HAP-1 (cell line): ENCODE measurements at places on chromosomes 2 and 18.

- no peak for DNase-seq
Observed at GRCh38 chr18:11149441-11150270, at the start of gene PIEZO2. Gene PIEZO2 (minus strand): TSS chr18:11149569. CDS start chr18:11148588, 981 bp downstream.

DNA sequence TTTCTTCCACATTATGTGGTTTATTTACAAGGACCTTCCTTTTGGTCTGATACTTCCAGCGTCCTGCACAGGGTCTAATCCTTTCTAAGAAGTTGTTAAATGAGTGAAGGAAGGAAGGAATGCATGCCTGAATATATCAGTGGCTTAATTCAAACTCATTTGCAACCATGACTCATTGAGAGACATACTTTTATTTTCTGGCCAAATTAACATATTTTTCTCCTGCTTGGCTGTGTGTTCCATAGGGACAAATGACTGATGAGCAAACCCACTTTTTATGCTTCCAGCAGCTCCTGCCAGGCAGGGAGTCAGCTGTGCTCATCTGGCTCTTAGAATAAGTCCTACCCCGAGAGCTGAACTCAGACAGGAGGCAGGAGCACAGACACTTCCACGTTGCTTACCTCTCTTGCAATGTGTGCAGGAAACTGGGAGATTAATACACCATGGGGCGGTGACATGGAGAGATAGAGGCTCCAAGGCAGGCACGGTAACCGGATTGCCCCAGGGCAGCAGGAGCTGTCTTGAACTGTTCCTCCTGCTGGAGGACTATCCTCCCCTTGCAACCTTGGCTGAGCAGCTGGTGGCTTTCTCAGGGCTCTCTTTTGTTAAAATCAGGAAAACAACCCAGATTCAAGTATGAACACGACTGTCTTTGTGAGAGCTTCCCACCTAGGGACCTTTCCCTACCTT, 667.5 kb upstream of the HS6ST1 start:
- no peak for DNase-seq

DNA sequence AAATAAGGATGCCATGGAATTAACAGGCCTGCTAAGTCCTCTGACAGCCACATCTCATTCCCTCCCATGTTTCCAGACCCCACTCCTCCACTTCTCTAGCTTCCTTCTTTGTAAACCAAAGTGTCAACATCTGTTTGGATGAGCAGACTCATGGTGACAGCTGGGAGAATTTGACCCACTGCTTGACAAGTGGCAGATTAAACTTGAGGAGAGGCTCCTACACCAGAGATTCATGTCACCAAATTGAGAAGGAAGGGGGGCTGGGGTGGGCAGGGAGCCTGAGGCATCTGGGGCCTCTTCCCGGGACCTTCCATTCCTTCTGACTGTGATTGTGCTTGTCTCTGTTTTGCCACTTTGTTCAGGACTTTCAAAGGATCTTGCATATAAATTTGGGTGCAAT, 41.0 kb upstream of the IGFBP5 start:
- DNase-seq, result no peak

DNA sequence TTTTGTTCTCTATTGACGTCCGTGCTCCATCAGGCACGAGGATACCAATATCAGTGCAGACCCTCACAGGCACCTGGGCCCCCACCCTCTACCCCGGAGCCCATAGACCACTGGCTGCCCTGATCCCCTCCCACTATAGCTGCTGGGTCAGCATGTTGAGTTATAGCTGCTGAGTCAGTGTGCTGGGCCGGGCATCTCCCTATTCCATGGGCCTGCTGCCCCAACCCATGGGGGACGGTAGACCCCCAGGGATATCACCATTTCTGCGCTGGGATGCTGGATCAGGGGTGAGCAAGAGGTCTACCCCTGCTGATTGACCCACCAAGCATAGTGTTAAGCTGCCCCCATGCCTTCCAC, 100.1 kb upstream of the ST3GAL5 start:
- no peak for DNase-seq

DNA sequence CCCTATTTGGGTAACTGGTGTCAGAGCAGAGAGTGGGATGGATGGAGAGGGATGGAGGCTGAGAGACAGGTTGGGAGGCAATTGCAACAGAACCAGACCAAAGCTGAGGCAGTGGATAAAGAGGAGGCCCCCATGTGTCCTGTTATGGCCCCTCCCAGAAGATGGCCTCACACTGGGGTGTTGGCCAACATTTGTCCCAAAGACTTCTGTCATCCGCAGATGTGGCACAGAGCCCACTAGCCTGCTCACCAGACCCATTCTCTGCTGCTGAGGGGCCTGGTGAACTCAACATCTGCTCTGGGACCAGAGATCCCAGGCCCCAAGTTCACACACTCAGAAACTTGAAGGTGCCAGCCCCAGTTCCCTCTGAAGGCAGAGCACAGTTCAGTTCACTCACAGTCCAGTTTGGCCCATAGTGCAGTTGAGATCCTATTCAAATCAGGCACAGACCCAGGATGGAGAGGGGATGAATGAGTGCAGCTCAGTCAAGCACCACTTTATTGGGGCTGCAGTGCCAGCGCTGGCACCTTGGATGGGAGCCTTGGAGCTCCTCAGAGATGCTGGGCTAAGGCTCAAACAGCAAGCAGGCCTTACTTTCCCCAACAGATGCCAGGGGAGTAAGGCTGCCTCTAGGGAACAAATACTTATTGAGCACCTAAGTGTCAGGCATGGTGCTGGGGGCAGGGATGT, 189.2 kb downstream of the ZBTB7C start:
- no peak for DNase-seq

GRCh38 chr18:45880876-45881558, 55.5 kb downstream of the SIGLEC15 start:
- no peak for DNase-seq

- DNase-seq, result no peak
Observed at GRCh38 chr2:109305490-109306167, 176.6 kb downstream of the SH3RF3 start.

DNA sequence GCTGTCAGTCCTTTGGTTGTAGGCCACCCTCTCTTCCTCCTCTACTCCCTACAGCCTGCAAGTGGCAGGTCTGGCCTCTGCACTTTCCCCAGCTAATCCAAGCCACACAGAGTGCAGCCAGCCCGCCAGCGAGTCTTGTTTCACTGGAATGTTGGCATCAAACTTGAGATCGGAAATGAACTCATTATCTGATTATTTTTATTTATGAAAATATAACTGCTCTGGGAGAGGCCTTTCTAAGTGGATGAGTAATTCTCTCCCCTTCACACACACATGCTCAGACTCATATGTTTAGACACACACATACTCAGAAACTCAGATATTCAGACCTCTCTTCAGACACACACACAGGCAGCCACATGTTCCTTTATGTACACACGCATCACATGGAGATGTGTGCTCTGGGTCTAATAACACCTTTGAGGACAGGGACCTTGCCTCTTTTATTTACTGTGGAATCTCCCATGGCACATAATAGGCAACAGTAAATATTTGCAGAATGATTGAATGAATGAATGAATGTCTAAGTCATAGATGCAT, 151.3 kb downstream of the ZFP36L2 start:
- DNase-seq, result no peak

- no peak for DNase-seq
Observed at GRCh38 chr2:20496076-20496872, 49.4 kb downstream of the RHOB start.

DNA sequence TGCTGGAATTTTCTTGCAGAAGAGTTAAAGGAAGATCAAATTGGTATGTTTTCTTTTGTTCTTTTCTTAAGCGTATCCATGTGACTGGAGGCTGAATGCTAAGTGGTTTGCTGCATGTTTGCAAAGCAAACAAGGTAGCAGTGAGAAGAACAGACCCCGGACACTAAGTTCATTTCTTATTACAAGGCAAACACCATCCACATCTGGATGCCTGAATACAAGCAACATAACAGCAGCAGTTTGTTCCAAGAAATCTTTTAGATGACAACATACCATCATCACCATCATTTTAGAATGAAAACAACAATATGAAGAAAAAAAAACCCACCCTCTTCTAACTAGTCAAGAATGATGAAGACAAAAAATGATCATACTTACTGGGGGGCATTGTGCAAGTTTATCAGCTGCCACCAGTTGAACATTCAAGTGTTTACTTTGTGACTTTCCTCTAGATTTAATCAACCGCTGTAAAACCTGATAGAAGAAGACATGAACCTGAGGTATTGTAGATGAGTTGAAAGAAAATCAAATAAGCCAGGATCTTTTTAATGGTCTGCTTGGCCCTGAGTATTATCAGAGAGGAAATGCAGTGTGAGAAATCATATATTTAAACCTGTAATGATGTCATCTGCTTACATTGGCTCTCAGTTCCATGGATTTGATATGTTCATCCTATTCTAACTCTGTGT, 25.0 kb upstream of the ARL5A start:
- no peak for DNase-seq

- DNase-seq, result no peak
Observed at GRCh38 chr2:86123328-86123925, 17.4 kb downstream of the PTCD3 start.

GRCh38 chr2:28277466-28277865, 115.2 kb upstream of the FOSL2 start:
- no peak for DNase-seq

DNA sequence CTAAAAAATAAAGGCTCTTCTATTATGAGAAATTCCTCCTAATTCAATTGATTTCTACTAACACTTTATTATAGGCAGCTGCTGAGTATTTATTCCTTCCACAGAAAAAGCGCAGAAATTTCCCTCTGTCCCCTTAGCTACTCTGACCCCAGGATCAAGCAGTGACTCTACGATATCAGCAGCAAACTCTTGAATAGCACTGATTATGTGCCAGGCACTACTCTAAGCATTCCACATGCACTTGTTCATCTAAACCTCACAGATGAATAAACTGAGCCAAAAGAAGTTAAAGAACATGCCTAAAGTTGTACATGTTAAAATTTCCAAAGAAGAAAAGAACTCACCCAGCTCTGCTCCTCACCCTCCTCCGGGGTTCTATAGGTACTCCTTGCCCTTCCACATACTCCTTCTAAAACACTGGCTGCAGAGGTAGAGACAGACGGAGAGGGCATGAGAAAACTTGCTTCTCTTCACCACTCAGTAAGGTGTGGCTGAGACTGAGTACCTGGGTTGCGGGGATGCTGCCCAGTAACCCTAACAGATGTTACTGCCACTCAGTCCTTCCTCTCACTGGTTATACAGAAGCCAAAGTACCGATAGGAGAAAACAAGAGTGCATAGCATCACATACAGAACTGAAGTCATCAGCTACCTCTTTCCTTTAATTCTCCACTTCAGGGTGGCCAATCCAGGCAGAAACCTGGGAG, 9.9 kb downstream of the C1D start:
- DNase-seq, result no peak

- peak; percentile 45 for DNase-seq
Observed at GRCh38 chr2:215828528-215829184, 184.7 kb downstream of the MREG start.

- DNase-seq, result no peak
Observed at GRCh38 chr2:6946722-6947121, 29.5 kb downstream of the RNF144A start.

DNA sequence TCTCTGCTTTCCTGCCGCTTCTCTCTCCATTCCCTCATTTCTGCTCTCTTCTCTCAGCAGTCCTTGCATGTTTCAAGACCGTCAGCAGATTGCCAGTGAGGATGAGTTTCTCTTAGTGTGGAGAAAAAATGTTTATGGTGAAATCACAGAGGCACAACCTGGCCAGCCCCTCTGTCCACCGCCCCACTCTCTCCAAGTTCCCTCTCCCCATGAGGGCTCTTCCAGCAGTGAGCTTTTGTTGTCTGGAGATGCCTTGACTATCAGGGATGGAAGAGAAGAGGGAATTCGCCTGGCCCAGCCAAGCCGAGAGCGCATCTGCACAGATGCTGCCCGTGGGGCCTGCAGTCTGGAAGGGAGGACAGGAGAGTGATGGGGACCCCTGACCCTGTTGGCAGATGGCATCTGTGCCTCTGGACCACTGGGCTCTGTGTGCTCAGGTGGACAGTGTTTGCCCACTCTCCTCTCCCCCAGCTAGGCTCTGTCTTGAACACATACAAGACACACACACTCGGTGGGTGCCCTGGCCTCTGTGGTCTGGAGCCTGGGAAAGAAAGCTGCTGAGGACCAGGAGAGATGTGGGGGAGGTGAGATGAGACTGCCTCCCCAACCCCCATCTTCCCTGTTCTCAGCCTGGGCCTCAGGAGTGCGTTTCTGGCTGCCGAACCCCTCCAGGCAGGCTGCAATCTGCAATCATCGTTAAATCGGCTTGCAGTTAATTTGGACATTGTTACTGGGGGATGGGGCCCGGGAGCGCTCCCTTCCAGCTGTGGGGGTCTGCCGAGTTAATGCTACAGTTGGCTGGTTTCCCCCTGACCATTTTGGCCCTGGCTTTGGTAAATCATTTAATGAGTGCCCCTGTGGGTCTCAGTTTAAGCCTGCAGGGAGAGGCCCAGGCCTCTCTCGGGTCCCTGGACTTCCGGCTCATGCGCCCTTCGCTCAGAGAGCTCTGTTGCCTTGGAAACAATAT, 4.5 kb downstream of the ITM2C start:
- DNase-seq, result no peak

GRCh38 chr2:205775097-205775877, 93.0 kb downstream of the NRP2 start:
- DNase-seq, result no peak

GRCh38 chr2:145228506-145228905, 708.6 kb upstream of the ZEB2 start:
- no peak for DNase-seq

DNA sequence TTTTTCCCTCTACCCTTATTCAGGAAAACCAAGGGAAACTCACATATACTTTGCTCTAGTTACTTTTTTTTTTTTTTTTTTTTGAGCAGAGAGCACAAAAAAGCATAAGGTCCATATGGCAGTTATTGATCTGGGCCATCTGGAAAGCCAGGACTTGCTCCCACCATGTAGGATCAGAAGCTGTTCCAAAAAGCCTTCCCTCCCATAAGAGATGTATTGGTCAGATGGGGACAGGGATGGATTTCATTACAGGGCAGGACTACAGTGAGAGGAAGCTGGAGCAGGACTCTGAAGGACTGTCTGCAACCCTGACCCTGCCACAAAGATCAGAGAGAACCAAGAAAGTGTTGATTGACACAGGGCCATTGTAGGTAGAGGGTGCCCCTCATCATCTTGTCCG, 57.3 kb downstream of the NRP2 start:
- DNase-seq, result no peak

DNA sequence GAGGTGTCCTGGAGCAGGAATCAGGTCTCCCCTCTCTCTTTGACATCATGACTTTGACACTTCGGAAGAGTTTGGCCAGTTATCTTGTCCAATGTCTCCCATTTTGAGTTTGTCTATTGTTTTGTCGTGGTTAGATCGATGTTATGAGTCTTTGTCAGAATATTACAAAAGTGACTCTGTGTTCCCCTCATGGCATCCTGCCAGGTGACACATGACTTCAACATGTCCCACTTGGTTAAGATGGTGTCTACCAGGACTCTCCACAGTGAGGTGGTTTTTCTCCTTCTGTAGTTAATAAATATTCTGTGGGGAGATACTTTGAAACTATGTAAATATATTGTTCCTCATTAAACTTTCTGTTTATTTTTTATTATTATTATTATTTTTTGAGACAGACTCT, 76.6 kb upstream of the BZW1 start:
- DNase-seq, result no peak

DNA sequence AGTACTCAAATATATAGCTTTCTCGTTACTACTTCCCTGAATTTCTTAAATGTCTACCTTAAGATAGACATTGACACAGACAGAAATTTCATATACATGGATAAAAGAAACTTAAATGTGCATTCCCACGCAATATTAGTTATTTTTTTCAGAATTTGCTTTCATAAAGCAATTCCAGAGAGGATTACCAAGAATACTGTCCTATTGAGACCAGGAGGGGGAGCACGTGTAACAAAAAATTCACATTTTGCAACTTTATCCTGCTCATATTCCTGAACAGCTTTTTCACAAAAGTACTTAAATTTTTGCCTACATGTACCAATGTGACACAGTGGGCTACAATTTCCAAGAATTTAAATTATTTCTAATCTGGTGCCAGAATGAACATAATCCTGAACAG, 30.7 kb upstream of the ERCC3 start:
- DNase-seq, result peak; percentile 48
